Activated CD8-positive, alpha-beta T cell treated with anti-CD3 and anti-CD28 coated beads for 36 hours (primary cell): ENCODE measurements at places on chromosomes 5 and 9. TPM values are rescaled to one million over a fixed set of nuclear protein-coding genes. Genes with fewer than 3 reads are reported as not detected.

The ZBTB5 gene
- 8.6 TPM for total RNA-seq

The SLU7 gene
- total RNA-seq: 38.4 TPM

The ELOVL7 gene
- total RNA-seq: not detected

The DNM1 gene
- total RNA-seq: 0.36 TPM

The PCDH12 gene
- 0.61 TPM for total RNA-seq

The MLANA gene
- total RNA-seq: not detected

The GARIN3 gene
- total RNA-seq: 1.1 TPM

DNA sequence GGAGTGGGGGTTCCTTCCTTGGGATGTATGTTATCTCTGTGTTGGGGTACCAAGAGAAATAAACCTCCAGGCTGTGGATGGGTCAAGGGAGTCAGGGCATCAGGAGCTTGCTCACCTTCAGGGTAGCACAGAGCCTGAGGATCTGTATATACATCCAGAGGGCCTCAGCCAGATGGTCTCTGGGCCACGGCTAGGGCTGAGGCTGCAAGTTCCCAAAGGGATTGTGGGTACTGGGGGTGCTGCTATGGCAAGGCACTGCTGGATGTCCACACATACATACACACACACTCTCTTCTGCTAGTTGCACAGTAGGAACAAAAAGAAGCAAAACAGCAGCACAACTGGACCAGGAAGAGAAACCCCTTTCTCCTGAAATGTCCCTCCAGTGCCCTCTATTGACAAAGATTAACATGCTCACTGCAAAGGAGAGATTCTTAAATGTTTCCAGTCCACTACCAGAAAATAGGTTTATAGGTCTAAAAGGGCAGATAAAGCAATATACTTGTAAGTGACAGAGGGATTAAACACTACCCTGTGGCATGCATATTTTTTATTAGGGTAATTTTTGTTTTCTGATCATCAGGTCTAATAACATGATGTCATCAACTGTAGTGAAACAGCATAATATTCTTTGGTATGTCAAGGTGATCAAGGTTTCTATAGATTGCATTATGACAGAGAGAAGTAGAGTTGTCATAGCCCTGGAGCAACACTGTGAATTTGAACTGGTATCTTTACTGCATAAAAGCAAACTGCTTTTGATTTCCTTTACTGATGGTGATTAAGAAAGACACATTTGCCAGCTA is 56.3 kb upstream of the KCNN2 start:
- no peak for DNase-seq
- H3K27ac ChIP-seq: no peak overlapping the region
- no peaks in the 10 kb centered on the region for H3K27me3 ChIP-seq
- no peaks in the 10 kb centered on the region for H3K4me1 ChIP-seq

- no peak overlapping the region for H3K4me3 ChIP-seq
- no peak for DNase-seq
- no peaks in the 10 kb centered on the region for H3K36me3 ChIP-seq
- H3K27me3 ChIP-seq: peaks cover 24% of the 10 kb centered on the region
- no peaks in the 10 kb centered on the region for H3K4me1 ChIP-seq
Measured at GRCh38 chr5:91018200-91018599, 364.9 kb downstream of the ARRDC3 start.

GRCh38 chr9:18504707-18505106 is 30.8 kb downstream of the ADAMTSL1 start:
- H3K27me3 ChIP-seq: peaks cover 1% of the 10 kb centered on the region
- no peaks in the 10 kb centered on the region for H3K4me1 ChIP-seq
- no peak overlapping the region for H3K4me3 ChIP-seq
- DNase-seq: no peak

DNA sequence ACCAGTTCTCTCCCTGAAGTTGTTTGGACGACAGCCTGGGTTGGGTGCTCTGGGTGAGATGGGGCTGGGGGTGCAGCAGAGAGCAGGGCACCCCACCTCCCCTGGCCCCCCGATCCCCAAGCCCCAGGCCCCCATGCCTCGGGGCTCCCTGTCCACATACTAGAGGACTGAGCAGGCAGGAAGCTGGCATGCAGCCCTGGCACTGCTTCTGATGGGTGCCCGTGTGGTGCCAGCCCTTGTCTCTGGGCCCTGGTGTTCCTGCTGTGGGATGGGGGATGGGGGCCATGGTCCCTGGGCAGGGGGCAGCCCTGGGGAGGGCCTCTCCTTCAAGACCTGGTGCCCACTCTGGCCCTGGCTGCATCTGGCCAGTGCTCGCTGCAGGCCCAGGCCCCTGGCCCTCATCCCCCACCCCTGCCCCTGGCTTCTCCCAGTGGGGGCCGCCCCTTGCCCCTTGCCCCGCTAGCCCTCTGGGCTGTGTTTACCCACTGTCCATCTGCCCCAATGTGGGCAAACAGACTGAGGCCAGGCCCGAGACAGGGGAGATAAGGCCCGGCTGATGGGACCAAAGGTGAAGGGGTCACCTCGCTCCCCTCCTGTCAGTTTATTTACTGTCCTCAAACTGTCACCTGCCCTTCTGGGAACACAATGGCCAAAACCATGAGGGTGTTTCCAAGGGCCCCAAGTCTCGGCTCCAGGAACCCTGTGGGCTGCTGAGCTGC is 67.3 kb upstream of the RXRA start:
- no peaks in the 10 kb centered on the region for H3K4me1 ChIP-seq
- peaks cover 4% of the 10 kb centered on the region for H3K27me3 ChIP-seq
- DNase-seq: no peak

- peaks cover 20% of the 10 kb centered on the region for H3K4me1 ChIP-seq
- H3K4me3 ChIP-seq: no peak overlapping the region
- H3K27ac ChIP-seq: no peak overlapping the region
- no peak for DNase-seq
- H3K27me3 ChIP-seq: peaks cover 5% of the 10 kb centered on the region
Measured at GRCh38 chr5:151618907-151619306, 27.8 kb upstream of the FAT2 start.

DNA sequence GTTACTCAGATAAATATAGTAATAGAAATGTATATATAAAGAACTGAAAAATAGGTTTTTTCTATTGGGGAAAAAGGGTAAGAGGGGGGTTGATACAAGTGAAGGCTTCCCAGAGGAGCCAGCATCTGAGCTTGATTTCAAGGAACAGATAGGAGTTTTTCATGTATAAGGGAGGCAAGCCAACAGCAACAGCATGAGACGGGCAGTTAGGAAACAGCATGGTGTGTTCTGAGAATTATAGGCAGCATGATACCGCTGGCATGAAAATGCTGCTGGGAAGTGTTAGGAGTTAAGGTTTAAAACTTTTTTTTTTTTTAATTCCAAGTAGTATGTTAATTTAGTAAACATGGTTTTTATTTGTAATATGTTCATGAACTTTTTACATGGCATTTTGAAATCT is 9.7 kb downstream of the CDC37L1 start:
- H3K27me3 ChIP-seq: no peaks in the 10 kb centered on the region
- DNase-seq: no peak
- peaks cover 60% of the 10 kb centered on the region for H3K4me1 ChIP-seq
- H3K36me3 ChIP-seq: peaks cover 27% of the 10 kb centered on the region
- H3K27ac ChIP-seq: peak overlapping the region; percentile 45

GRCh38 chr9:128275198-128276007 is at the start of gene GOLGA2:
TSS of gene GOLGA2 (minus strand) at chr9:128276007. CDS start at chr9:128275976, 31 bp downstream.
- no peaks in the 10 kb centered on the region for H3K27me3 ChIP-seq
- H3K4me1 ChIP-seq: peaks cover 35% of the 10 kb centered on the region
- no peak for DNase-seq
- peak within 1 kb of the TSS; percentile 94 for H3K27ac ChIP-seq
- peak within 1 kb of the TSS; percentile 92 for H3K4me3 ChIP-seq

DNA sequence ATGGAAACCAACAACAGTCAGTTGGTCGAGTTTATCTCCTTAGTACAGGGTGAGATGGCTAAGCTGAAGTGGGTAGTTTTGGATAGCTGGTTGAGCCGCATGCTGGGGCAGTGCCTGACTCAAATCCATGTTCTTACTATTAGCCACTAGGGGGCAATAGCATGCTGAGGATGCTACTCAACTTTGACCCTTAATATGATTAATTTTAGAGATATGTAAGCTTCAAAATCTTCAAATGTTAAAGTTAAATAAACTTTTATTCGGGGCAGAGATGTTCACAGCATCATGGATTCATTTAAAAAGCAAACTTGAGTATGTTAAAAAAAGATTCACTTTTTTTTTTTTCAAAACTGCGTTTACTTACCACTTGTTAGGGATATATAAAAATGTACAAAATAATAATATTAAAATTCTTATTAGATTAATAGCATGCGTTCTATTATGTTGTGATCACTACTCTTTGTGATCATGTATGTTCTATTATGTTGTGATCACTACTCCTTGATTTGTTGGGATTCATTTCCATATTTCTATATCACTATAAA is 57.0 kb downstream of the C9orf153 start:
- no peaks in the 10 kb centered on the region for H3K36me3 ChIP-seq
- H3K4me3 ChIP-seq: no peak overlapping the region
- no peaks in the 10 kb centered on the region for H3K27me3 ChIP-seq

DNA sequence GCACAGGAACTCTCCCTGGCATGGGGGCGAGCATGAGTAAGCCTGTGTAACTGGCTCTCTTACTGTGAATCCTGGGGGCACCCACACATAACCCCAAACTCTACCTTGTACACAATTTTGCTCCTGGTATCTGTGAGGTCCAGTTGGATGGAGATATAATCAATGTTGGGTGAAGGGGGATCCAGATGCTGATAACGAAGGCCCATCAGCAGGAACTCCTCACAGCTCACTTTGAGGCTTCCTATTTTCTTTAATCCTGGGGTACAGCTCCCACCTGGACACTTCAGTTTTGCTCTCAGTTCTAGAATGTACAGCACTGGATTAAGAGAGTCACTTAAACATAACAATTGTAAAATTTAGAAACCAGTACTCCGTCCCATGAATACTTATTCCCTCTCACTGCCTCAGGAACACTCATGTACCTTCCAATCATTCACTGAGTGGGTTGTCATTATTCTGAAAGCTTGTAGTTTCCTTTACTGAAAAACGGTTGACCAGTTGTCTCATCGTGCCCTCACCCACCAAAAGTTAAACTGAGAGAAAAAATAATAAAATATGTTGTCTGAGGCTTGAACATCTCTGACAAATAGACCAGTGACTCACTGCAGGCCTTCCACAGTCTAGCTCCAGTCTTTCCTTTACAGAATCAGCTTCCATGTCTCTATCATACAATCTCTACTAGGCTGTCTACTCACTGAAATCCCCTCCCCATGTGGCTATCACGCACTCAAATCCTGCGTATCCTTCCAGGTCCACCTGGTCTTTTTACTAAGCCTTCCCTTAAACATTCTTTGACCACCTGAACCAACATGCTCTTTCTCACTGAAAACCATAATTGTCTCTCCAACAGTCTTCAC is 52.6 kb downstream of the FREM1 start:
- H3K36me3 ChIP-seq: no peaks in the 10 kb centered on the region
- H3K27ac ChIP-seq: no peak overlapping the region
- no peak for DNase-seq

- DNase-seq: peak; percentile 49
- H3K4me3 ChIP-seq: peak overlapping the region; percentile 93
- peaks cover 3% of the 10 kb centered on the region for H3K27me3 ChIP-seq
Measured at GRCh38 chr9:111661802-111662521, 557 bp downstream of the GNG10 start.

- peaks cover 45% of the 10 kb centered on the region for H3K4me1 ChIP-seq
- H3K4me3 ChIP-seq: peak overlapping the region; percentile 97
- H3K27me3 ChIP-seq: no peaks in the 10 kb centered on the region
- H3K36me3 ChIP-seq: peaks cover 44% of the 10 kb centered on the region
Measured at GRCh38 chr5:80254767-80255430, 949 bp downstream of the SERINC5 start.

- peaks cover 16% of the 10 kb centered on the region for H3K27me3 ChIP-seq
- no peak for DNase-seq
- no peak overlapping the region for H3K4me3 ChIP-seq
- H3K36me3 ChIP-seq: no peaks in the 10 kb centered on the region
Measured at GRCh38 chr5:135482381-135482933, 30.3 kb upstream of the TIFAB start.

GRCh38 chr5:124512236-124512635 is 234.2 kb downstream of the ZNF608 start:
- no peak for DNase-seq
- H3K4me3 ChIP-seq: no peak overlapping the region
- no peak overlapping the region for H3K27ac ChIP-seq
- H3K27me3 ChIP-seq: no peaks in the 10 kb centered on the region
- H3K4me1 ChIP-seq: no peaks in the 10 kb centered on the region
- no peaks in the 10 kb centered on the region for H3K36me3 ChIP-seq
